Kidney capillary endothelial cell (primary cell): ENCODE measurements at places on chromosomes 13 and 19.

DNA sequence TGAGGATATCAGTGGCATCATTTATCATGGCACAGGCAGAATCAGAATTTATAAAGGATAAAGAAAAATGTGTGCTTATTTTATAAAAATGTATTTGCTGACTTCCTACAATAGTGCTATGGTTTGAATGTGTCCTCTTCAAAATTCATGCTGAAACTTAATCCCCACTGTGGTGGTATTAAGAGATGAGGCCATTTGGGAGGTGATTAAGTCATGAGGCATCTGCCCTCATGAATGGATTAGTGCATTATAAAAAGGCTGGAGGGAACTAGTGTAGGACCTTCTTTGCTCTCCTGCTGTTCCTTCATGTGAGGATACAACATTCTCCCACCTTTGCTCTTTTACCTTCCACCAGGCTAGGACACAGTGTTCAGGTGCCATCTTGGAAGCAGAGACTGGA is 212.8 kb downstream of the RFC3 start:
- no peak for DNase-seq

- DNase-seq, result no peak
Measured at GRCh38 chr13:49536144-49536873, 40.6 kb downstream of the PHF11 start.

DNA sequence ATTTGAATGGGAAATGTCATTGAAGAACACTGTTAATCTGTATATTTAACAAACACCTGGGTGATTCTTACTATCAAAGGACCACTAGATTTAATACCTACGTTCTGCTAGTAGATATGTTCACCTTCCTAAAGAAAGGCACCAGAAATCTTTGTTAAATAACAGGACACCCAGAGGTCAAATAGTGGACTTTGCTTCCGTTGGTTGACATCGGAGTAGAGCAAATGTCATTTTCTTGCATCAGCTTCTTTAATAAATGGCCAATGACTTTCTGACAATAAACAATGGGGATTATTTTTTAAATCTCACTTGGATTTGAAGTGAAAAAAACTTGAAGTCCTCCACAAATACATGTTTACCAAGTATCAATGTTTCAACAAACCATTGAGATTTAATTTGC is 111.1 kb downstream of the LACC1 start:
- no peak for DNase-seq

- no peak for DNase-seq
Measured at GRCh38 chr13:51321836-51322235, 17.7 kb upstream of the SERPINE3 start.

DNA sequence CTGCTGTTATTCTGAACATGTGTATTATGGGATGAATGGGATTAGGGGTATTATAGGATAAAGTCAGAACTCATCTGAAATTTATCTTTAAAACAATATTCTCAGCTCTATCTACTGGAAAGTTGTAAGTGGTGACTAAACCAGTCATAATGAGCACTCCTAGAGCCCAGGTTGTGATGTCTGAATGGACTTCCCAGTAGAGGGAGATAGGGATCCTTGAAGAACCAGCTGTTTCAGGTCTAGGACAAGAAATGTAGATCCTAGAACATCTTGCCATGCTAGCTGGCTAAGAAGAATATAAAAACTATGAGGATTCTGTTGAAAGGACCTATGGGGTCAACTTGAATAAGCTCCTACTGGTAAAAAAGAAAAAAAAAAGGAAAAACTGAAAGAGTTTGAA is 310.8 kb downstream of the SLC7A1 start:
- no peak for DNase-seq

DNA sequence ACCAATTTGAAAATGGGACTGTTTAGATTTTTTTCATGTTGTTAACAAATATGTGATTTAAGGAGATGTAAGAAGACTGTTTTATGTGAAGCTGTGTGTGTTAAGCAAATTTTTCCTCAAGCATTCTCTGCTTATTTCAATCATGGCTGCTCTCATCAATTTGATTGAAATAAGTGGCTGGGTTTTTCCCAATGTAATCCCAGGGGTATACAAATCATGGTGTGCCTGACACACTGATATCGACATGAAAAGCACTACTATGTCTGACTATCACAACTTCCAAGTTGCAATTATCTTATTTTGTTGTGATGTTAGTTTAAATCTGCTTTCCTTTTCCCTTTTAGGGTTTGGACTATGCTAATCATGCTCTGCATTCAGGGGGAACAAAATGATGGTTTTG is 283.7 kb downstream of the HS6ST3 start:
- no peak for DNase-seq

DNA sequence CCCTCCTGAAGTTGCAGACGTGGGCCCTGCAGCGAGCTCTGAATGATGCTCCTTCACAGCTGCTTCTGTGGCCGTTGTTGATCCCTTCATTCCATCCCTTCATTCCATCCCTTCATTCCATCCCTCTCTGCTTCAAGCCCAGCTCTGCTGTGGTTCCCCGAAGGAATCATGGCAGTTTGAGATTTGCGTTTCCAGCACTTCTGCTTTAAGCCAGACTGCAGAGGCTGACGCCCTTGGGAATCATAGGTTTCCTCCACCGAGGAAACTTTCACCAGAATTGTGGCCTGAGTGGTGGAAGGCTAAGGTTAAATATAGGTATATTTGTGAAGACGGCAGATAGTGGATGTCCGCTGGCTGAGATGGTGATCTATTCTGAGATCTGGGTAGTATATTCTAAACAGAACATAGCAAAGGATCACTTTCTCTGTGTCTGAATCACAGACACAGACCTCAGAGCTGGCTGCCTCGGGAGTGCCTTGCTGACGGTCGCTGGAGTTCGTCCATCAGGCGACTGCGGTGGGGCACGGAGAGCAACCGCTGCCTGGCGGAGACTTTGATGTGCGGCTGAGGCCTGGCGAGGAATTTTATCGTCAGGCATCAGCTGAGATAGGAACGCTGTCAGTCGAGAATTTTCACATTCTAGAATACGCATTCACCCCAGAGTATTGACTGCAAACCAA is 42.8 kb upstream of the DCUN1D2 start:
- DNase-seq, result no peak

DNA sequence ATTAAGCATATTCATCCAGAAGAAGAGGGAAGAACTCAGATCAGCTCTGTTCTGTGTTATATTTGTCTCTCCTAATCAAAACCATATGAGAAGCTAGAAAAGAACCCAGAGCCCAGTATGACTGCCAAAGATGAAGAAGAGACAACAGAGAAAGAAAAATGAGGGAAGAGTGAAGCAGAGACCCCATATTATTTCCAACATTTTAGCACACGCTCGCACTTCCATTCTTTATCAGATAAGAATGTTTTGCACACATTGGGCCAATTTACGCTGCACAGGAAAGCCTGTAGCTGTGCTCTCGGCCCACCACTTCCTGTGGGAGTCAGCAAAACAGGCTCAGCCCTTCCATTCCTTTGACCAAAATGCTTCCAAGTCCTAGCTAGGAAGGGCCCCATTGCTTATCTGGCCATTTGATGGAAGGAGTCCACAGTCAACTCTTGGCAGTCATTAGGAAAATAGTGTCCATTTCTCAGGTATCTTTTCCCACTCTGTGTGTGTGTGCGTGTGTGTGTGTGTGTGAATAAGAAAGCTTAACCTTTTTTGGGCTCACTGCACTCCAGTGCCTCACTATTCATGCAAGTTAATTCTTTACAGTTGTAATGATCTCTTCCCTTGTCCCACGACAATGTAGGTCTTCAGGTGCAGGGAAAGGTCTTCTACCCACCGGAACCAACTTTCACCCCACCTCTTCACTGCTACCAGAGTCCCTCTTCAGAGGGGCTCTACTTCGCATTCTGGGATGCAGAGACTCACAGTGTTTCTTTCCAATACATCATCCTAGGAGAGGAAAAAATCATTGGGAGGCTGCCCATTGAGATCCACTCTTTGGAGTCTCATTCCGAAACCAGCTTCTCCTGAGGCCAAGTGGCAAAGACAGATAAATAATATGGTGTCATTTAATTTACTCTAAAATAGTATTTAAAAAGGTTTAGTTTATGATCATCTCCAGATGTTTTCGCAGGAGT is 237.5 kb downstream of the COG6 start:
- no peak for DNase-seq
